ENCODE measurements at places on chromosomes 12 and 14.

GRCh38 chr12:51368640-51369517, 22.3 kb downstream of the GALNT6 start:
- peak; percentile 98 for DNase-seq

DNA sequence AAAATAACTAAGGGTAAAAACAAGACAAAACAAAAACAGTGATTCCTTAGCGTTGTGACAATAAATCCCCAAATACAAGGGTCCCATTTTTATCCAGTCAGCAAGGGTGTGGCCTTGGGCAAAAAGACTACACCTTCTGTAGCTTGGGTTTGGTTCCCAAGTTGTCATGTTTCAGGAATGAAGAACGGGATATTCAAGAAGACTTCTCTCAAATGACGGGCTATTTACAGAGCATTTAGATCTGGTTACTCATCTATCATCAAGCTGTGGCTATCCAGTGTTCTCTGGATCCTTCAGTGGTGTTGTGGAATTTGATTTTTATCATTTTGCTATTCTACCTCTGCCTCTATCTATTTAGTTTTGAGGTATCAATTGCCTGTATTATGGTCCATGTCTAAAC, 219.7 kb downstream of the SLC25A21 start:
- DNase-seq, result no peak

- DNase-seq, result no peak
These were observed 95.8 kb downstream of the DICER1 start for GRCh38 chr14:95061317-95062093.

GRCh38 chr14:103512701-103513611, 9.7 kb downstream of the CKB start:
- DNase-seq, result no peak

DNA sequence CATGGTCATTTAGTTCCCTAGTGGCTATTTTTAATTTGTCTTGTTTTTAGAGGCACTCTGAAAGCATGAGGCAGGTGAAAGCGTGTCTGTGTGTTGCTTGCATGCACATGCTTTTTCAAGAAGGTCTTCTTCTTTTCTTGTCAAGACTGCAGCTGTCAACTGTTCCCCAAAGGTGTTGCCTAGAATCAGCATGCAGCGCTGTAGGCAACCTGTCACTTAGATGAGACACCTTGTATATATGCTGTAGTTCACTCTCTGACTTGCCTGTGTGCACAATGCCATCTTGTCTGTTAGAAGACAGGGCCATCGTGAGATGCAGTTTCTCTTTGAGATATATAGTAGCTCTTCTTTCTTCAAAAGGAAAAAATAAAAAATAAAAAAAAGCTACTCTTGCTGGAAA, 885.7 kb downstream of the DIO2 start:
- DNase-seq, result no peak

DNA sequence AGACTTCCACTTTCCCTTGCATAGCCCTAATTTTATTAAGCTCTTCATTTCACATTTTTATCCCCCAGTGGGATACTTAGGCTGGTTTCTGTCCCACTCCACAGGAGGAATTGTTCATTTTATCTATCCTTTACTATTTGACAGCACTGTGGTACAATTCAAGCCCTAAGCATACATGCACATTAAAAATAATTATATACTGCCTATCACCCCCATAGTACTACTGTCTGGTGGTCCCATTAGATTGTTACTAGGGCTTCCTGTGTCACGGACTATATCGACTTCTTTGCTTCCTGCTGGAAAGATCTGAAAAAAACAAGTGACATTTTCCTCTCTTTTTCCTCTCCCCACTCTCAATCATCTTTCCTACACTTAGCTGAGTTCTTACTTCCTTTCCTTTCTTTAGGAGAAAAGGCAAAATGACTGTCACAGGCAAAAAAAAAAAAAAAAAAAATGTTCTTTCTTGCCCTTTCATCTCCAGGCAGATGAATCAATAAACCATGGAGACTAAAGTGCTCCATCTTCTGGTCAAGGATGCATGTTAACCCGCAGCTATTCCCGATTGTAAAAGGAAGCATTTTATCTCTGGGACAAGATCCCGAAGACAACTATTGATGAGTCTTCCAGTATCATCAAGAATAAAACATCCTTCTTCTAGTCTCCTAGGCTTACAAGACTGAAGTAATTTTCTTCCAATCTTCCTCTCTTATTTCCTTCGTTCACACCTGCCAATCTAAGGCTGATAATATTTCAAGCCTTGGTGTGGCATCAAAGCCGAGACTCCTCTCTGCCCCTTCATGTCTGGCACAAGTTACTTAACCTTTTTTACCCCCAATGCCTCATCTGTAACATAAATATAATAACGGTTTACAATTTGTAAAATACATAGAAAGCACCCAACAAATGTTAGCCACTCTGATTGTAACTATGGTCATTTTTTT, 94.4 kb upstream of the PLEKHG7 start:
- DNase-seq, result peak; percentile 19

DNA sequence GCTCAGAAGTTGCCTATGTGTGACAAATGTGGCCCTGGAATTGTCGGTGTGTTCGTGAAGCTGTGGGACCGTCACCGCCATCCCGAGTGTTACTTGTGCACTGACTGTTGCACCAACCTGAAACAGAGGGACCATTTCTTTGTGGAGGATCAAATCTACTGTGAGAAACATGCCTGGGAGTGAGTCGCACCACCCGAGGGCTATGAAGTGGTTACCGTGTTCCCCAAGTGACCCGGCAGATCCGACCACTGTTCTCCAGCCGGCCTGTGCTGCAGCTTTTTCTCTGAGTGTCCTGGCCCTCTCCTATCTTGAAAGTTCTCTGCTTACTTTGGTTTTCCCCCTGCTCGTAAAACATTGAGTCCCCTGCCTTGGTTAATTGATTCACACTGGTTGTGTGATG, 65.3 kb downstream of the VCPKMT start:
- no peak for DNase-seq

DNA sequence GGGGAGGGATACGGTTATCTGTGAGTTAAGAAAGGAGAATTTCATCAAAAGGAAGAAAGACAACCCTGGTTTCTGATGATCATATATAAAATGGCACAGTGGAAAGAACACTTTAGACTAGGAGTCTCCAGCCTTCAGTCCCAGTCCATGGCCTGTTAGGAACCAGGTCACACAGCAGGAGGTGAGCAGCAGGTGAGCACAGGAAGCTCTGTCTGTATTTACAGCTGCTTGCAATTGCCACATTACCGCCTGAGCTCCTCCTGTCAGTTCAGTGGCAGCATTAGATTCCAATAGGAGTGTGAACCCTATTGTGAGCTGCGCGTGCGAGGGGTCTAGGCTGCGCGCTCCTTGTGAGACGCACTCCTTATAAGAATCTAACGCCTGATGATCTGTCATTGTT, 137.9 kb downstream of the BTG1 start:
- no peak for DNase-seq

GRCh38 chr14:64786296-64787149, 82.3 kb downstream of the PLEKHG3 start:
- DNase-seq, result no peak

DNA sequence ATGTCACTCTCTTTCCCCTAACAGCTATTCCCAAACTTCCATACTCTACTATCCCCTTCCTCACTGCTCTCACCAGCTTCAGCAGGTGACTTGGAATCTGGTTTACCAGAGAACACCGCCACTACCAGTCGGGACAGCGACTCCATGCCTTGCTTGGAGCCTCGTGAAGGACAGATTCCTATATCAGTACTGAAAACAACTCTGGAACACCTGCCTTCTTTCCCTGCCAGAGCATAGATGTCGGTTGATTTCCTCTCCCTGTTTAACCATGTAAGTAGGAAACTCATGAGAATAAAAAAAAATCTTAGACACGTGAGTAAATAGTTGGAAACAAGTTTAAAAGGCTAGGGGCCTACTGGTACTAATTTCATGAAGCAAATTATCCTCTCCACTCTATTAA, 219.5 kb upstream of the ABCD2 start:
- no peak for DNase-seq

GRCh38 chr12:80867941-80868340, 69.8 kb downstream of the LIN7A start:
- no peak for DNase-seq

- no peak for DNase-seq
These were observed 168.7 kb upstream of the CPNE8 start for GRCh38 chr12:39074063-39074462.

- peak; percentile 78 for DNase-seq
These were observed 1.7 kb upstream of the ANKRD33 start for GRCh38 chr12:51886021-51886710.

- no peak for DNase-seq
These were observed at the start of gene CHGA for GRCh38 chr14:92922883-92923743. Gene CHGA (plus strand): TSS chr14:92923150. CDS start chr14:92923360, 210 bp downstream.

GRCh38 chr12:112018571-112019237, 5.5 kb downstream of the ERP29 start:
- no peak for DNase-seq

GRCh38 chr12:104975587-104976343, 10.4 kb upstream of the NOPCHAP1 start:
- DNase-seq, result no peak

DNA sequence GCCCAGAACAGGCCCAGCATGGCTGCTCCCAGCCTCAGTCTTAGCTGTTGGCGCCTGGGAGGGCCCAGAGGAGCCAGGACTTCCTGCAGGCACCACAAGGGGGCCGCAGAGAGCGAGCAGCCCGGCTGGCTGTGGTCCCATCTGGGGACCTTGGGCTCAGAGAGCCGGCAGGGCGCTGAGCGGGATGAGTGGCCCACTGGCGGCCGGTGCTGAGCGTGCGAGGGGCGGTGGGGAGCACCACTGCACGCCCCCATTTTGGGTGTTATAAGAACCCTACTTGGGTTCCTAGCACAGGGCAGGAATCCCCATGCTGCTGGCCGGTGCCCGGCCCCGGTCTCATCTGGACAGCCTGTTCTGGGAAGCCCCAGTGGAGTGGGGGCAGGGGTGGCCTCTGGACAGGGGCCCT, 25.9 kb upstream of the CRIP2 start:
- DNase-seq, result no peak

DNA sequence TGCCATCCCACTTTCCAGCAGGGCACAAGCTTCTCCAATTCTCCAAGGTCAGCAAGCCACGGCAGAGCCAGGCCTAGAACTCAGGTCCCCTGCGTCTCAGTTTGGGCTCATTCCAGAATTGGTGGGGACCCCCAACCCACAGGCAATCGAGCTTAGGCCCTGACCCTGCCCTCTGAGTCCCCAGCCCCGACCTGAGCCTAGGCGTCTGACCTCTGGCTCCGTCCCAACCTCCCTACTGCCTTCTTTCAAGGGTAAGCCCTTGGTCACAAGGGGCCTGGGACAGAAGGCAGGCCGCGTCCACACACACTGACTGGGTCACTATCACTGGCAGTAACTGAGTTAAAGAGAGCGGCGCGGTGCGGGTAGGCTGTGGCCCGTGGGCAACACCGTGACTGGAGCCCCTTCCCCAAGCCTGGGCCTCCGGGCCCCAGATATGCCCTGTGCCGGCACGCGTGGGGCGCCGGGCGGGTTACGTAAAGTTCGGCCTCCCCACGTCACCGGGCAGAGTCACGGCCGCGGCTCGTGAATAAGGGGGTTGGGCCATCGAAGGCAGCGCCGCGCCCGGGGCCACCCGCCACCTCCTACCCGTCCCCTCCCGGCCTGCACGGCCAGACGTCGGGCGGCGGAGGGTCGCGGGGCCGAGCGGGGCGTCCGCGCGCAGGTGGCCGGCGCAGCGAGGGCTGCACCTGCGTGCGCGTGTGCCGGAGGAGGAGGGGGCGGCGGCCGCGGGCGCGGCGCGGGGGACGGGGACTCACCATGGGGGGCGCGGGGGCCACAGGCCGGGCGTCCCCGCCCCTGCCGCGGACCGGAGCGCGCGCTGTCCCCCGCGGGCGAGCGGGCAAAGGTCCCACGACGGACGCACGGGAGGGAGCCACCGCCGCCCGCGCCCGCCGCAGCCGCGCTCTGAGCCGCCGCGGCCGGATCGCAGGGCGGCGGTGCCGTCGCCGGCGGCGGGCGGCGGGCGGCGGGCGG, 516 bp downstream of the ANKRD9 start:
- DNase-seq, result no peak

DNA sequence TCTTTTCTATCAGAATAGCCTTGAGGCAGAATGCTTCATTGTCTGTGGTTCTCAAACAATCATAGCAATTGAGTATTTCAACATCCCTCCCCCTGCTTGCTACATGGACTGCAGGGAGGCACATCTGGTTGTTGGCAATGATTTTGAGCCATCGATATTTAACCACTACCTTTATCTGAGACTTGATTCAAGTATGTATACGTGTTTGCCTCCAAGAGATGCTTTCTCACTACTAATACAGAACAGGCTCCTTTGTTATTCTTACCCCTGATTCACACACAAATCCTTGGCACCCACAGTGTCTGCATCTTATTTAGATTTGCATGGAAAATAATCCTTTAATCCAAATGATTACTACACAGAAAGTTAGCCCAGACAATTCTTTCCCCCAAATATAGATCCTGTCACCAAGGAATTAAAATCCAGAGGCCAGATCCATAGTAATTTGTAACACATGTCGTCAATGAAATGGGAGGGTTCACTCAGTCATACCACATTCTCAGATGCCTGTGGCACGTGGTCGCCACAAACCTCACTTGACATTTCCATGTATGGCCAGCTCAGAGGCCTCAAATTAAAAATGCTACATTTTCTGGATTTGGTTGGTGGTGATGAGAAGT, 199.3 kb downstream of the ITPR2 start:
- no peak for DNase-seq

- DNase-seq, result no peak
These were observed 2.7 kb downstream of the BAG5 start for GRCh38 chr14:103559766-103560165.

Measured in MM.1S (cell line).